Stomach (tissue), 19 donors: ENCODE measurements at places on chromosomes 12 and 14. TPM values are rescaled to one million over a fixed set of nuclear protein-coding genes. Genes with fewer than 3 reads are reported as not detected.

MYH7 gene
- not detected for total RNA-seq

KCNH3 gene
- total RNA-seq = 0.55 TPM

TMEM253 gene
- not detected for total RNA-seq

- DNase-seq = no peak
Measured at GRCh38 chr14:77707355-77707723, 484 bp downstream of the ALKBH1 start.

DNA sequence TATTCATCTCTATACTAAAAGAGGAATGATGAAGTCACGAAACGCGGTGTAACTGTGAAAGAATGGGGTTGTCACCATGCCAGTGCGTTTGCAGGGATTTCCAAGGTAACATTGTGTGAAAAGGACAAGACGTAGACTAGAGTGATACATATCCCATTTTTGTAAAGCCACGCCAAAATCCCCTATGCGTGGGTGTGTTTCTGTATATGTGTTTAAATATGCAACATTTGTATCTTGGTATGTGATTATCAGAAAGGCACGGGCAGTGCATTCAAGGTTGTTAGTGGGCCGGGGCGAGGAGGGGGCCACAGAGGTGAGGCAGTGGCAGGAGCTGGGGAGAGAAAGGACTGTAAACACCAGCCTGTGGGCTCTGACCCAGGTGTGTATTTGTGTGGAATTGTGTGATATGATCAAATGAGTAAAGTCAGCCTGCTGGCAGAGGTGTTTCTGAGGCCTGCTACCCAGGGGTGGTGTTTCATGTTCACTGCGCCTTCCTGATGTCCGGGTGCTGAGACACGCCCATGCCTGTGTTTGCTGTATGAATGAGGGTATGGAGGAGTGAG, 137.8 kb downstream of the ADGRD1 start:
- no peak for DNase-seq

DNA sequence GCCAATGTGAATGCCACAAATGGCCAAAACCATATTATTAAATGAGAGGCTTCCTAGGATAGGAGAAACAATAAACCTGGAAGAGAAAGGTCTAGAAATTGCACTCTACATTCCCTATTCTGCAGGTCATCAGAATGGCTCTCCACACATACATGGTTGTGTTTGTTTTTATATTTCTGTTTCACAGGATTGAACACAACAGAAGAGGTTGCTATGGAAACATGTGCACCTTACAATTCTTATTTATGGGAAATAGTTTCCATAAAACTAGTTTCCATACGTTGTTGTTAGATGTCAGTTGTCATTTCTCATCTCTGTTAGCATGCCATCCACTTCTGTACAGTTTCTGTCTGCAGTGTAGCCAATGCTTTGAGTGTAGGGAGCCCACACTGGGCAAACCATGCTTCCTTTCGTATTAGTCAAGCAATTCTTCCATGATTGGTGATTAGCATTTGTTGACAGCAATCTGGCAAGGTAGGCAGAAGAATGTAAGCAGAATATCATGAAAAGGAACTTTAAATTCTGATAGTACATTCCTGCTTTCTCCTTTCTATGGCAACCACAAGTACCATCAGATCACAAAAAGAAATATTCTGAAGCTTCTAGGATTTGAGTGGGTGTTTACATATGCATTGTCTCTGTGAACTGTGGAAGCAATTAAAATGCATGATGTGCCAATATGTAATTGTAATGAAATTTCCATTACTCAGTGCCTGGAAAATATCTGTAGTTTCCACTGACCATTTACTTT, 141.6 kb upstream of the AVPR1A start:
- DNase-seq = no peak

DNA sequence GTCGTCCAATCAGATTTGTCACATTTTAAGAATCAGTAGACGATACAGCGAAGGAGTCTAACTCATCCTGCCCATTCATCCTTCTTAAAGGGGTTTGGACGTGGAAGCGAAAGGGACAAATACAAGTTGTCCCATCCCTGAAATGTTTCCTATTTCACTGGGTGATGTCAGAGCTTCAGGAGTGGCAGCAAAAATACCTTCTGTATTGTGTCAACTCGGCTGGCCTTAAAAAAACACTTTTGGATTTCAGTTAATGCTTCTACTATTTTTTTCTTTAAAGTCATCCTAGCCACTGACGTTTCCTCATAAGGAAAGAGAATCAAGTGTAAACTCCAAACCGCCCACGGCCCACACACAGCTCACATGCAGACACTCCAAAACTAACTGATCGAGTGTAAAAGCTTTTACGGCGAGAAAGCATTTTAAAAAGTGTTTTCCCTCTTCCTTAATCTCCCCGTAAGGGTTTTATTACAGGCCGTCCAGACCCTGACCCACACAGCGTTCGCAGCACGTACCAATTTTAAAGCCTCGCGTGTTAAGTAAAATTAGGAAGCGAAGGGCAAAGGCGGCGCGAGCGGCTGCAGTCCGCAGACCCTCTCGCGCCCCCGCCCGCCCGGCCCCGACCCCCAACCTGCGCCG, 593 bp downstream of the CFL2 start:
- DNase-seq = peak; percentile 80

- DNase-seq = no peak
Measured at GRCh38 chr12:105335856-105336255, 5.4 kb downstream of the C12orf75 start.

- DNase-seq = no peak
Measured at GRCh38 chr12:32146074-32146873, 39.6 kb downstream of the BICD1 start.

DNA sequence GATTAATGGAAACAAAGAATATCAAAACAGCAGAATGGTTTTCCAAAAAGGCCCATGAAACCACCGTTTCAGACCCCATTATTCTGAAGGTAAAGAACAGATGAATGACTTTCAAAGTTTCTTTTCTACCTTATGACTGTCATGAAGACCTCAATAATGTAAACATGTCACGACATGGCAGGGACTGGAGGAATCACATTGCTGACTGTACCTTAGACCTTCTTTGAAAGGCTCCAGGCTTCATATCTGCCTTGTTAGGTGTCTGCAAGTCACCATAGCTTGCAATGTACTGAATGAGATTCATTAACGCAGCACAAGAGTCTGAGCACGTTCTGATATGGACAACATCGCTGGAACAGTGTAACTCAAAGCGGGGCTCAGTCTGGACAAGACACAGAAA, 52.2 kb downstream of the ATG2B start:
- no peak for DNase-seq

DNA sequence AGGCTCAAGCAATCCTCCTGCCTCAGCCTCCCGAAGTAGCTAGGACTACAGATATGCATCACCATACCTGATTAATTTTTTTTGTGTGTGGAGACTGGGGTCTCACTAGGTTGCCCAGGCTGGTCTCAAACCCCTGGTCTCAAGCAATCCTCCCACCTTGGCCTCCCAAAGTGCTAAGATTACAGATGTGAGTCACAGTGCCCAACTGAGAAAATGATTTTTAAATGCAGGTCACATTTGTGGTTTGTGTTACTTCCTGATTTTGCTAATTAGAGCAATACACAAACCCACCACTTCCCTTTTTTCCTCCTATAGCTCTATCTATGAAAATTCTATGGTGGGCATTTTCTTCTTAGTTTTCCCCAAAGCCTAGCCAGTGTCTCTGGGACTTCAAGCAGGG, 45.5 kb upstream of the TMEM263 start:
- DNase-seq = no peak

GRCh38 chr14:32720927-32721326, 217.8 kb upstream of the NPAS3 start:
- peak; percentile 20 for DNase-seq

DNA sequence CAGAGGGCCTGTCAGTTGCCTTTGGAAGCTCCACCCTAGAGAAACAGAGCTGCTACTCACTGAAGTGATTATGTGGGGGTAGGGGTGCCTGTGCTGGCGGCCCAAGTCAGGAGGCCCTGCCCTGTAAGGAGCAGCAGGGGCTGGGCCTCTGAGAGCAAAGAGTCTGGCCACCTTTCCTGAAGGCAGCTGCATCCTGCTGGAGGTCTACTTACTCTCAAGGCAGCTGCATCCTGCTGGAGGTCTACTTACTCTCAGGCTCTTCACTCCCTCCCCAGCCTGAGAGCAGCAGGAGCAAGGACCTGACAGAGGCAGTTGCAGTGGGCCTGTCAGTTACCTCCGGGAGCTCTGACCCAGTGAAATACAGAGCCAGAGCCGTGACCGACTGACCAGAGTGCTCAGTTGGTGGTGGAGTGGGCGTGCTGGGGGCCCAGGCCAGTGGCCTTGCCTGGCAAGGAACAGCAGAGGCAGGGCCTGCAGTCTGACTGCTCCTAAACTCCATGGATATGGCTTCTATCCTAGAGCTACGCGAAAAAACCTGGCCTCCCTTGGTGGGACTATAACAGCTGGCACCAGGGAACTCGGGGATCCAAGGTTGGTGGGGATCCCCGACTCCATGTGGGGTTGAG, 32.3 kb downstream of the RAD51B start:
- no peak for DNase-seq

- no peak for DNase-seq
Measured at GRCh38 chr14:70357557-70357956, 1.9 kb downstream of the COX16 start.
